ENCODE measurements at places on chromosomes 6 and 20.

GRCh38 chr6:89623749-89624148, 14.8 kb downstream of the LYRM2 start:
- no peak for DNase-seq

GRCh38 chr6:52788478-52788877, 15.1 kb downstream of the GSTA1 start:
- DNase-seq: no peak

- no peak for DNase-seq
These were observed 45.0 kb downstream of the KIAA1755 start for GRCh38 chr20:38215194-38216182.

DNA sequence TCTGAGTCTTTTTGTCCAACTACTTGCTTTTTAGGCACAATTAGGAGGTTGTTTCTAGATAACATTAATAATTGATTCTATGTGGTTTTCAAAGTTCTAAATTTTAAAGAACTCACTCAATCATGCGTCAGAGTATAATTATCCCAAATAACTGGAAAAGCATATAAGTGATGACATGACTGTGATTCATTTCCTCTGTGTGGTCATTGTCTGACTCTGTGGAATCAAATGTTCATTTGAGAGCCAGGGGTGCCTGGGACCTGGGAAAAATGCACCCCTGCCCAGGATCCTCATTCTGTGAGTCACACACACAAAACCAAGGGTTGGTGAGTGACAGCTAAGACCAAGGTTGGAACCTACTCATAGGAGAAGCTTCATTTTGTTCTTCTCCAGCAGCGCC, 127.1 kb upstream of the MLIP start:
- DNase-seq: no peak

DNA sequence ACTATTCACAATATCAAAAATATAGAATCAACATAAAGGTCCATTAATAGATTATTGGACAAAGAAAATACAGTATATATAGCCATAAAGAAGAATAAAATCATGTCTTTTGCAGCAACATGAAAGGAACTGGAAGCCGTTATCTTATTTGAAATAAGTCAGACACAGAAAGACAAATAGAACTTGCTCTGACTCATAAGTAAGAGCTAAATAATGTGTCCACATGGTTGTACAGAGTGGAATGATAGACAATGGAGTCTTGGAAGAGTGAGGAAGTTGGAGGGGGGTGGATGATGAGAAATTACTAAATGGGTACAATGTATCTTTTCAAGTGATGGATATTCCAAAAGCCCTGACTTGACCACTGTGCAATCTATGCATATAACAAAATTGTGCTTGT, 613.5 kb downstream of the PHF3 start:
- no peak for DNase-seq

DNA sequence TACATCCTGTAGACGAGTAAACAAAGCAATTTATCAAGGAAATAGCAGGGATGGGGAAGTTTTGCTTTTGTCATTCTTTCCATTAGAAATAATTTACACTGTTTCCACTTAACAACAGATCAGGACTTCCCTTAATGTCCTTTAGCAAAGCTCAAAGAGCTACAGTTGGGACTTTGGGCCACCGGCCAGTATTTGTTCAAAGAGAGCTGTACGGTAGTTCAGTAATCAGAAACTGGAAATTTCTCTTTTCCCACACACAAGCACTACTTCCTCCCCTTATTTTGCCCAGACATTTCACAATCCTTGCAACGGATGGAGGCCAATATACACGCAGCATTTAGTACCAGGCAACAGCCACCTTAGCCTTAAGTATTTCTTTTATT, 12.1 kb upstream of the HINT3 start:
- DNase-seq: peak; percentile 72

GRCh38 chr6:30840935-30841643, 43.2 kb upstream of the DDR1 start:
- DNase-seq: no peak

DNA sequence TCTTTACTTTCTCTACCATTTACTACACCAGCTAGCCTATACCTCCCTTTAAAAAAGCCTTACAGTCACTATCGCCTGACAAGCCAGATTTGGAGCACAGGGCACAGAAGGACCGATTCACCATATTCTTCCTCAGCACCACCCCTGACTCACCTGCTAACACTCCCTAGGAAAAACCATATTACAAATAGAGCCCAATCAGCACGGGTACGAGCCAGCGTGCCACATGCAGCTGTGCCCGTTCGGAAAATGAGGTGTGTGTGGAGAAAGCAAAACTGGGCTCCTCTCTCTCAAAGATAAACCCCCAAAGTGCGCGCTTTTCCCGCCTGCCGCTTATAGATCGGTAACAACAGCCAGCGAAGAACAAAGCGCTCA, 1.2 kb downstream of the SYNCRIP start:
- no peak for DNase-seq

DNA sequence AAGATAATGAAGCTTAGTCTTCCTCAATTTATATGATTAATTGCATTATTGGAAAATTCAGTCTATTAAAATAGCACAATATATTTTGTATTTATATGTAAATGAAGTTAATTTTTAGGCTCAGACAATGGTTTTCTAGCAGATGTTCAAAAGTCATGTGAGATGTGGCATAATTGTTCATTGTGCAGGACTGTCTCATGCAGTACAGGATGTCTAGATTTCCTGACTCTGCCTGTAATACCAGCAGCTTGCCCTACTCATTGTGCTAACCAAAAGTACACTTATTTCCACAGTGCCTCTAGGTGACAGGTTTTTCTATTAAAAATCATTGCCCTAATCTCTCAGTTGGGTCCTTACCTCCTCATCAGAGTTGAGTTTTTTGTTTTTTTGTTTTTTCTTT, 12.4 kb downstream of the RALGAPB start:
- DNase-seq: no peak

DNA sequence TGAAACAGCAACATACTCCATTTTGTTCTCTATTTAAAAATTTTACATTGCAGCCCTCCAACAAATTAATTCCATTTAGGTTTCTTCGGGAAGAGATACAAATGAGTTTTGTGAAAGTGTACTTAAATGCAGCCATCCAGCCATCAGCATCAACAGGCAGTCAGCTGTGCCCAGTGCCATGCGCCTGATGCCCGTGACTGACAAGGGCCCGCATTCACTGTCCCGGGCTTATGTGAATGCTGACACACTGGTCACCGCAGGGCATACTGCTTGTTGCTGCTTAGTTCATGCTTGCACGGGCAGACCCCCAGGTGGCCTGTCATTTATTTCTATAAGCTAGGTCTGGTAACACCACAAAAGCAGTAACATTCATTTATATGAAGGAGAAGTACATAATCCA, 224.9 kb upstream of the QKI start:
- no peak for DNase-seq

- peak; percentile 83 for DNase-seq
These were observed 46.8 kb downstream of the RREB1 start for GRCh38 chr6:7154341-7155139.

- DNase-seq: no peak
These were observed 539.7 kb downstream of the PHF3 start for GRCh38 chr6:64175296-64175695.

GRCh38 chr20:63084563-63084927, 77.8 kb upstream of the BHLHE23 start:
- DNase-seq: no peak

GRCh38 chr6:19839237-19839546, 2.0 kb downstream of the ID4 start:
- DNase-seq: no peak

DNA sequence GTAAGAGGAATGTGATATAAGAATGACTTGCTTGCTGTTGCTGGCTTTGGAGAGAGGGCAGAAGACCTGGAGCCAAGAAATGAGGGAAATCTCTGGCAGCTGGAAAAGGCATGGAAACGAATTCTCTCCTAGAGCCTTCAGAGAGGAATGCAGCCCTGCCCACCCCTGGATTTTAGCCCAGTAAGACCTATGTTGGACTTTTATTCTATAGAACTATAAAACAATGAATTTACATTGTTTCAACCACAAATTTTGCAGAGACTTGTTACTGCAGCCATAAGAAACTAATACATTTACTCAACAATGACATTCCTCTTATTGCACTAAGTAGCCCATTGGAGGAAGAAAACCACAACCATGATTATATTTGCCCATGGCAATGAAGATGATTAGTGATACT, 39.5 kb upstream of the PREP start:
- no peak for DNase-seq

- no peak for DNase-seq
These were observed 15.4 kb downstream of the COQ3 start for GRCh38 chr6:99378636-99379035.

GRCh38 chr20:61596687-61597330, 344.7 kb downstream of the CDH4 start:
- no peak for DNase-seq

DNA sequence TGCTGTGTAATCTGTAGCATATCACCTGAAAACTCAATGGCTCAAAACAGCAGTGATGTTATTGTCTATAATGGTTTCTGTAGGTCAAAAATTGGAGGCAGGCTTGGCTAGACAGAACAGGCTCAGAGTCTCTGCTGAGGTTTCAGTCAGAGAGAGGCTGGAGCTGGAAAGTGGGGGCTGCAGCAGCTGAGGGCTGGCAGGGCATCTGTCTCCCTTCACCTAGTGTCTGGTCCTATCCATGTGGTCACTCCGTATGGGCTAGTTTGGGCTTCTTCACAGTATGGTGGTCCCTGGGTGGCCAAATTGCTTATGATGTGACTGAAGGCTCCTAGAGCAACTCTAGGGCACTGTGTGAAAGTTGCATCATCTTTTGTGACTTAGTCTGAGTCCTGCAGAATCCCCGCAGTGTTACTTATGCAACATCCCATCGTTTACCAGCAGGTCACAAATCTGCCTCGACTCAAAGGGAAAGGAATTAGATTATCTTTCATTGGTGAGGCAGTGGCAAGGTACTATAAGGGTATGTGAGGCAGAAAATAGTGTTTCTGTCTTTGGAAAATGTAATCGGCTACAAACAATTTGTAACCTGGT, 497.0 kb downstream of the EPHA7 start:
- DNase-seq: no peak

DNA sequence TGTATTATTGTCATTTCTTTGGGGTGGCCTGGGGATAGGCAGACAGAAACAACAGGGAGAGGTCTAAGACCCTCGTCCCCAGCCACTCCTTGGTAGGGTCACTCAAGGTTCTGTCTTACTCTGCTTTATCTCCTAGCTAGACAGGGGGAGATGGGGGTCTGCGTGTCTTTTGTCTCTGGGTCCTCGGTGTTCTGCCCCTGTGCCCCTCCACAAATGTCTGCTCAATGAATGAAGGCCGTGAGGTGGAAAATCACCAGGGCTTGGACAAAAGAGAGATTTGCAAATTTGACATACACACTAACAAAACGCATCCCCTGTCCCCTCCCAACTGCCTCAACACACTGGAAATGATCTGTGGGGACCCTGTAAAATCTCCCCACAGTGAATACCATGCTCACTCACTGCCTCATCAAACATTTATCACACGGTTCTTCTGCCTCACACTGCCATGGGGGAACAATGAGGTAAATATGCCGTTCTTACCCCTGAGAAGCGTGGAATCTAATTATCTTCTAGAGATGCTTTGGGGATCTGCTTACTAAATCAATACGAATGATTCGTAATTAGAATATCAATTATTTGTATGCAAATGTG, 13.2 kb upstream of the VAPB start:
- no peak for DNase-seq

DNA sequence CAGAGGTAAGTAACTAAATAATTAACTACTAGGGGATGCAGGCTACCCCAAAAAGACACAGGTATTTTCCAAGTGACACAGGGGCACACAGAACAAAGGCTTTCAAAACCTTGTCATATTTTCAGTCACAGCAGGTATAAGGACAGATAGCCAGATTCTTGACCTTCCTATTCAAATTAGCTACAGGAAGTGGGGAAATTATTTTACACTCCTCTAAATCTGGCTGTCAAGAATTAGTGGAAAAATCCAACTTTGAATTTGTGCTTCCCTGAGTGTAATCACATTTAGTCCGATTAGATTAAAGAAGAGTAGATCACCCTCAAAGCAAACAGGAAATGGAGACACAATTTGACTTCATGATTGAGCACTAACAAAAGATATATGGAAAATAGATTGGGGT, 60.6 kb downstream of the SYNE1 start:
- no peak for DNase-seq

DNA sequence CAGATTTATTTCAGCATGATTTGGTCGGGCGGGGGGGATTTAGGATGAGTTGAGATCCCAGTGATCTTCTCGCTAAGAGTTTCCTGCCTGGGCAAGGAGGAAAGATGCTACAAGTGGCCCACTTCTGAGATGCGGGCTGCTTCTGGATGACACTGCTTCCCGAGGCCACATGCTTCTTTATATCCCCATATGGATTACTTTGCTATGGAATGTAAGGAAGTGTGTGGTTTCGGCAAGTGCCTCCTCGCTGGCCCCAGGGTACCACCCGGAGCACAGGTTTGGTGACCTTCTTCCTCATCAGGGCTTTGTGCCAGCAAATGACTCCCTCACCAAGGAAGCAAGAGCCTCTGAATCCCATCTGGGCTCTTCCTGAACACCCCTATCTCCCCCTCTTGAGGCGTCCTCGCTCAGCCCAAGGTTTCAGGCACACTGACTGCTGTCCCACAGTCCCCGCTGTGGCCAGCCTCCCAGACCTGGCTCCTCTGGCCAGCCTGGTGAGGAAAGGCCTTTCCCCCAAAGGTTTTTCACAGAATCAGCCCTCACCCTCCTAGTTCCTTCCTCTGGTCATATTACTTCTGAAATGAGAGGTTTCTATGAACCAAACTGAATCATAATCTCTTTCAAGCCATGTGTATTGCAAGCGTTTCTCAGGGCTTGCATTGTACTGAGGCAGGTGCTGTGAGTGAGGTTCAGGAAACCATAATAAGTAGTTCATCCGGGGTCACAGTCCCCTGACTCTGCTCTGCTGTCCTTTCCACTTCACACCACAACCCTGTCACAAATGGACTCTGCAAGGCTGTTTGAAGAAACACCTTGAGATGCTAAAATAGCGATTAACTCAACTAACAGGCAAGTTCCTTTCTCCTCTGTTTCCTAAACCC, 41.7 kb upstream of the IL17A start:
- DNase-seq: no peak

DNA sequence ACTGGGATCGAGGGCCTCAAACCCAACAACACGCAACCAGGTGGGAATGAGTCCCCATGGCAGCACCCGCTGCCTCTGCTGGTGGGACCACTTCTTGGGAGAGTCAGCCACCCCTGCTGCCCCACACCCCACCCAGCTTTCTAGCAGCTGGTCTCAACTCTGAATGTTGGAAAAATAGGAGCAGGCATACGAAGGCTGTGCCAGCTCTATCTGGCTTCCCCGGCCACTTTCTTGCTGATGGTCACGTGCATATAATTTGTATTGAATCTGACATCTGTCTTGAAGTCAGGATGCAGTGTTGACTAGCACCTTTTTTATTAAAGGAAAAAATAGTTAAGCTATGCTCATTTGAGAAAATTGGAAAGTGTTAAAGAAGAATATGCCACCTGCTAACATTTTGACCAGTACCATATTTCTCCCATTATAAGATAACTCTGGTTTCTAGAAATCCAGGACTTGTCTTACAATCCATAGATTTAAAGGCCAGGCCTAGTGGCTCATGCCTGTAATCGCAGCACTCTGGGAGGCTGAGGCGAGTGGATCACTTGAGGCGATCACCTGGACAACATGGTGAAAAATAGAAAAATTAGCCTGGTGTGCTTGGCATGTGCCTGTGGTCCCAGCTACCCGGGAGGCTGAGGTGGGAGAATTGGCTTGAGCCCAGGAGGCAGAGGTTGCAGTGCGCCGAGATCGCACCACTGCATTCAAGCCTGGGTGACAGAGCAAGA, 26.9 kb upstream of the MAPRE1 start:
- DNase-seq: no peak

Measured in GF-D8 (cell line).